ENCODE measurements at places on chromosomes 3 and 15.

GRCh38 chr15:91099995-91100813 lies at the start of gene SV2B:
Gene SV2B, plus strand, starts transcription at chr15:91100257. Its CDS starts 126,007 bp downstream, at chr15:91226264.
- DNase-seq, result peak; percentile 3

- no peak for DNase-seq
These were observed 339.6 kb upstream of the TBL1XR1 start for GRCh38 chr3:177536873-177537272.

GRCh38 chr3:18284716-18285115 lies 140.4 kb downstream of the SATB1 start:
- no peak for DNase-seq

GRCh38 chr3:69082805-69083204 lies 1.9 kb upstream of the ARL6IP5 start:
- peak; percentile 87 for DNase-seq

DNA sequence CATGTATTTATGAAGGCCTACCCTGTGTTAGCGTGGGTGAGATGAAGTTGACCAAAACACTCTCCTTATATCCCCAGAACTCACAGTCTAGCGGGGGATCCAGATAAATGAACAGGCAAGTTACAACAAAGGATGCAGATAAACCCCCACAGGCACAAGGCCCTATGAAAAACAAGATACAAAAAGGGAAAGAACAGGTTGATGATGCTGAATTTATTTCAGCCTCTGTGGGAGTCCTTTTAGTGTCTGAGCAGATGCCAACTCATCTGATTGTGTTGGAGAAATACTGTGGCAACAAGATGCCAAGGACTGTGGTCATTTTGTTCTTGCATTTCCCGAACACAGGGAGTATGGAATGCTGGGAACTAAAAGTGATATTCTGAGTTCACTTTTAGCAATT lies 300.0 kb downstream of the CHST2 start:
- no peak for DNase-seq

DNA sequence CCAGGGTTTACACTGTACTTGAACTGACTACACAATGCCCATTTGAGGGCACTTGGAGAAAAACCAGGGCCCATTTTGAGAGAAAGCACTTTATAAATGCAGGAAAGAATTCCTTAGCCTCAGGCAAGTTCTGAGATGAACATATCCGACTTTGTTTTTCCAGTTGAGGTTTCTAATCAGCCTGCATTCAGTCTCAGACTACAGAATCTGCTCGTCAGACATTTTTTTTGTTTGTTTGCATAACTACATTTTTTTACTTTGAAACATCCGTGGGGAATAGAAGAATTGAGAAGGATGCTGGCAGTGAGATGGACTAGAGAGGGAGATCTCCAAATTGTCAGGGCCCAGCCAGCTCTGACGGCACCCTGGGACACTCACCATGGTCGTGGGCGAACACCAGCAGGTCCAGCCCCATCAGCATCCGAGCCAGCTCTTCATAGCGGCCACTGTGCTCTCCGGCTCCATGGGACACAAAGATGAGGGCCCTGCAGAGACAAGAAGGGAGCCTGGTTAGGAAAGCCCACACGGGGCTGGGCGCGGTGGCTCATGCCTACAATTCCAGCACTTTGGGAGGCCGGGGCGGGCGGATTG lies 40.8 kb downstream of the MGLL start:
- peak; percentile 47 for DNase-seq

DNA sequence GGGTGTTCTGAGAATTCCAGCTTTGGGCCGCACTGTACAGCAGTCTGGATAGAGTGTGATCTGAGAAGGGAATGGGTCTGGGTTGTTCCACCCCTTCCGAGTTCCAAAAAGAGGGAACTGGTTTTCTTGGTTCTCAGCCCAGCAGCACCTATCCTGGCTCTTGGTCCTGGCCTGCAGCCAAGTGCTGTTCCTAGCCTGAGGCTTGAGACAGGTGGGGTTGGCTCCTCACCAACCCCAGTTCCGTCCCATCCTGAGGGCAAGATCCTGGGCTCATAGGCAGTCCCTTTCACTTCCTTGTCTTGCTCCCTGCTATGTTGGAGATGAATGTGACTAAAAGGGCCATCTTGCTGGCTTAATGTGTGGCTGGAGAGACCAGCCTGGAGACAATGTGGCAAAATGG lies 15.2 kb downstream of the IVD start:
- no peak for DNase-seq

DNA sequence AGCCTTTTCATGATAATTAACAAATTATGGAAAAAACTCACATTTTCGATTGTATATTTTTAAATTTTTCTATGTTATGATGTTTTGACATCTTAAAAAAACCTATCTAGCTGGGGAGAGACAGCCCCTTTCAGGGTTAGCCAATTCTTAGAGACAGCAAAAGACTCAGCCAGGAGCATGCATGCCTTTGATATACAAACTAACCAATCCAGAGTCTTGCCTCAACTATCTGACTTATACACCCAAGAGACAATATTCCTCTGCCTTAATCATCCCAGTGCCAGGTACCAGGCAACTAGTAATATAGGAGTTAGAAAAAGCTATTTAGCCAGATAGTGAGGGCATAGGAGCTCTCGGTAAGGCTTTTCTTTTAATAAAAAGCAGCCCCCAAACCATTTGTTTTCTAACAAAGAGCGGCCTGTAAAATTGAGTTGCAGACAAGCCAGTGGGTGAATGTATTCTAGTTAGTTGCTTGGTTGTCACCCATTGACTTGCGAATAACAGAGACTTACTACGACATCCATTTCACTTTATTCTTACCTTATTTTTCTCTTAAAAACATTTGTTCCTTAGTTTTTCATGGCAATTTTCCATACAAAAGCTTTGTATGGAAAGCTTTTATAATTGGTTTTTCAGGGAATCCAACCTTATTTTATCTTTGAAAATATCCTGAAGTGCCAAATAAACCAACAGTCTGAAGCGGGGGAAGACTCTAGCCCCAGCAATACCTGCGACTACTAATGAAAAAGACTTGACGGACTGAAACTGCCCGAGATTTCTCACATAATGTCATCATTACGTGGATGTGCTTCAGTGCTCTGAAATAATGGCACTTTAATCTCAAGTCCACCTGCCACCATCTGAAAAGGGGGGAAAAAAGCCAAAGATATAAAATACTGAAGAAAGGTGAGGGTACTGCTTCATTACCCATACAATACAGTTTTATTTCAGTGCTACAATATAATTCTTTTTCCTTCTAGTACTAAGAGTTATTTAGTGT lies 64.6 kb upstream of the ATP2C1 start:
- DNase-seq, result no peak

- DNase-seq, result no peak
These were observed 29.5 kb downstream of the MKRN2 start for GRCh38 chr3:12586403-12586802.

- peak; percentile 34 for DNase-seq
These were observed 57.4 kb downstream of the UMPS start for GRCh38 chr3:124787476-124788195.

GRCh38 chr3:54706738-54707137 lies 221.1 kb downstream of the LRTM1 start:
- DNase-seq, result no peak

GRCh38 chr15:51051776-51052175 lies 42.9 kb downstream of the TNFAIP8L3 start:
- DNase-seq, result no peak

- DNase-seq, result no peak
These were observed 307.4 kb upstream of the UMPS start for GRCh38 chr3:124422805-124423204.

- no peak for DNase-seq
These were observed 117.7 kb upstream of the FOXB1 start for GRCh38 chr15:59886441-59886840.

DNA sequence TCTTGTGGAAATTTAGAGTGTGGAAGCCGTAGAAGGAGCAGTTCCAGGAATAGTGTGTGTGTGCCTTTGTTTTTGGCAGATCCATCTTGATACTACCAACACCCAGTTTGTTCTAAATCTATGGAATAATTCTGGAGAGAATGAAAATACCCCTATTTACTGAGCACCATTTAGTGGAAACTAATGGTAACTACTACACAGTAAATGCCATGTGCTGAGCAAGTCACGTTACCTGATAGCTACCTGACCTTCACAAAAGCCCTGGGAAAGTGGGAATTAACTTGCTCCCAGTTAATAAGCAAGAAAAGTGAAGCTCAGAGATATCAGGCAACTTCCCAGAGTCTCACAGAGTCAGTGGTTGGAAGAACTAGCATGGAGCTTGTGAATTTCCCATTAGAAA lies 137.7 kb downstream of the ARPP21 start:
- DNase-seq, result no peak

DNA sequence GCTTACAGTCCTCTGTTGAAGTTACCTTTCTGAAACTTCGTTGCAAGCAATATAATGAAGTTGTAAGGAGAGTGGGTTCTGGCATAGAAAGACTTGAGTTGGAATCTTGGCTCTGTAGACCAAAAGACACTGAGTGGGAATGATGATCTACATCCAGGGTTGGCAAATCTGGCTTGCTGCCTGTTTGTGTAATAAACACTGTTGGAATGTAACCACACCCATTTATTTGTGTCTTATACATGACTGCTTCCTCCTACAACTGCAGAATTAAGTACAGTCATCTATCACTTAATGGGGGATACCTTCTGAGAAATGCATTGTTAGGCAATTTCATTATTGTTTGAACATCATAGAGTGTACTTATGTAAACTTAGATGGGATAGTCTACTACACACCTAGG lies 178.4 kb upstream of the SUCLG2 start:
- DNase-seq, result no peak

GRCh38 chr15:78689626-78690025 lies 48.6 kb upstream of the CHRNB4 start:
- DNase-seq, result no peak

GRCh38 chr3:163622384-163622783 lies 1455.9 kb downstream of the SI start:
- DNase-seq, result no peak

GRCh38 chr3:70020906-70021660 lies 21.6 kb downstream of the SAMMSON start:
- DNase-seq, result no peak

- peak; percentile 96 for DNase-seq
These were observed 157.3 kb upstream of the CGNL1 start for GRCh38 chr15:57218826-57219576.

GRCh38 chr3:69403454-69403853 lies 17.6 kb upstream of the FRMD4B start:
- no peak for DNase-seq

DNA sequence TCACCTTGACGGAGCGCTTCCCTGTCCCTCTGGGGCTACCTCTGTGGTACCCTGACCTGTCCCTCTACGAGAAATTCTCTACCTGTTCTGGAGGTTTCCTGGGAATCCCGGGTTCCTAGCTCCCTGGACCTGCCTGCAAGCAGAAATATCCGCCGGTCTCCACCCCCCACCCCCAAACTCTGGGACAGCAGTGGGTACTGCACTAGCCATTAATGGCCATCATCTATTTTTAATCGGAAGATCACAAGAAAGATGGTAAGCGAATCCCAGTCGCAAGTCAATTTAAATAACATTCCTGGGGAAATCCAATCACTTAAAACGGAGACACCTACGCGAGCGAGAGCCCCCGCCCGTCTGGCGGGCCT lies 429 bp upstream of the C3orf80 start:
- no peak for DNase-seq

DNA sequence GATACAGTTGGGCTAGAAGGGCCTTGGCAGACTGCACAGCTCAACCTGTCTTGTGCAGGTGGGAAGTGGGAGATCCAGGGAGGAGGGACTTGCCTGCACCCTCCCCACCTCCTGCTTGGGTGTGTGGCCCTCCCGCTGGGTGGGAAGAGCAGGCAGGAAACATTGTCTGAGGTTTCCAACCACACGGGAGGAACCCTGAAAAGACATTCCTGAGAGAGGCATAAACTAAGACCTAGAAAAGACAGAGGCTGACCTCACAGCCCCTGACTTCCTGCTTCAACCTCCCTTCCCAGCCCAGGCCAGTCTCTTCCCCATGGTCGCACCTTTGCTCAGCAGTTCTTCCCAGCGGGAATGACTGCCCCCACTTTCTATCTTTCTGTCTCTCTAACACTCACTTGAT lies 46.3 kb upstream of the INSYN1 start:
- DNase-seq, result peak; percentile 52

- peak; percentile 55 for DNase-seq
These were observed 59.8 kb upstream of the KLHL25 start for GRCh38 chr15:85854345-85855097.

- DNase-seq, result no peak
These were observed 83.9 kb downstream of the TLE3 start for GRCh38 chr15:70013656-70014313.

DNA sequence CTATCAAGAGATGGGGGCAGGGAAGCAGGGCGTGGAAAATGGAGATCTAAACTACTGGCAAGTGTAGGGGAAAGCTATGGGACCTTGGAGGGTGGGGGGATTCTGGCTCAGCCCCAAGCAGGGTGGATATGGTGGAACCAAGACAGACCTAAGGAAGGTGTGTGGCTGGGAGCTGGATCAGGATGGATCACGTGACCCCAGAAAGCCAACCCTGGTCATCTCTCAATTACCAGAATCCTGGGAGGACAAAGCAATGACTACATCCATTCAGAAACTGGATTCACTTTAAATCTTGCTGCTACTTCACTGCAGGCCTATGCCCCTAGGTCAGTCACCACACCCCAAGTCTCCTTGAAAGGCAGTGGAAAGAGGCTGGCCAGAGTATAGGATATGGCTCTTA lies 68.4 kb downstream of the WHAMM start:
- no peak for DNase-seq

DNA sequence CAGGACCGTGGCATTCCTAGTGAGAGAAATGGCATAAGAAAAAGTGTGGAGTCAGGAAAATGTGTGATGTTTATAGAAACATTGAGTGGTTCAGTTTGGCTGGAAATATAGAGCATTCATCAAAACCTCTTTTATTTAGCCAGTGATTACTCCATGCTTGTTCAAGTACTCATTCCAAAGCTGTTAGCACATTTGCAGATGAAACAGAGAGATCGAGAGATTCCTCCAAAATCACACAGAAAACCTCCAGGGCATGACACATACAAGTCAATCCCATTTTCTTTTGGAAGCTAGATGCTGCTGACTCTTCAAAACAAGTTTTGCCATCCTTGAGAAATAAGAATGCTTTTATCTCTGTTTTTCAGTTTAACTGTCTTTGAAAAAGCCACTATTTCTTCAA lies 11.5 kb upstream of the MB21D2 start:
- peak; percentile 39 for DNase-seq

- DNase-seq, result peak; percentile 48
These were observed at the start of gene CHST14 for GRCh38 chr15:40470423-40471104. Gene CHST14, plus strand, starts transcription at chr15:40470984. Its CDS starts 230 bp downstream, at chr15:40471214.

GRCh38 chr15:62059816-62060112 lies 483 bp downstream of the VPS13C start:
- peak; percentile 18 for DNase-seq

DNA sequence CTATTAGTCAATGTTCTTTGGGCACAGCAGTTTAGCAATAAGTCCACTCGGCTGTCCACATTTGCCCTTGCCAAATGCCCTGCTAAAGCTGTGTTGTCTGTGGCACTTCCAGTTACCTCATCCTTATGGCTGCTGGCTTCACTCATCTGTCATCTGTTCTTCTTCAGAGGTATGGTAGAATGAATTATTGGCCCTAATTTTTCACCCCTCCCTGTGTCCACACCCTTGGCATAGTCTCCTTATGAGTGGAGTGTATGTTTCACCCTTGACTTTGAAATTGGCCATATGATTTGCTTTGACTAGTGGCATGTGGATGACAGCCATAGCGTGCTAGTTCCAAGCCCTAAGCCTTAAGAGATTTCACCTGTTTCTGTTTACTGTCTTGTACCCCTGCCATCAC lies 72.1 kb upstream of the EPHB1 start:
- no peak for DNase-seq

- DNase-seq, result no peak
These were observed 443.1 kb upstream of the MDFIC2 start for GRCh38 chr3:70755526-70755925.

Data from fibroblast of skin of right quadriceps (primary cell).